ENCODE measurements at places on chromosomes 16 and 17. TPM values are rescaled to one million over a fixed set of nuclear protein-coding genes. Genes with fewer than 3 reads are reported as not detected.

Gene TBC1D3L
- total RNA-seq = 6.6 TPM

Gene C1QTNF8
- total RNA-seq = not detected

Gene UBFD1
- 60.1 TPM for total RNA-seq

Gene PRCD
- total RNA-seq = 0.38 TPM

Gene MMP28
- total RNA-seq = not detected

DNA sequence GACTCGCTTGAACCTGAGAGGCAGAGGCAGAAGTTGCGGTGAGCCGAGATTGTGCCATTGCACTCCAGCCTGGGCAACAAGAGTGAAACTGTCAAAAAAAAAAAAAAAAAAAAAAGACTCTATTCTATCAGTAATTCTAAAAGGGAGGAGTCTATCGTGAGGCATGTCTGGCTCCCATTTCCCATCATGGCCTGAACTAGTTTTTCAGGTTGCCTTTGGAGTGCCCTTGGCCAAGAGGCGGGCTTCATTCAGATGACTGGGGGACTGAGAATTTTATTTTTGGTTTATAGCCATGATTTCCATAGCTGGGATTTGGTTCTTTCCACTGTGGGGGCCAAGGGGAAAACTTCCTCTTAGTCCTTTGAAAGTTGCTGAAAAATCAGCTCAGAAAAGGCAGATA is 3.5 kb upstream of the SNX29 start:
- H3K4me3 ChIP-seq = no peak overlapping the region
- H3K27ac ChIP-seq = no peak overlapping the region
- H3K4me1 ChIP-seq = peaks cover 21% of the 10 kb centered on the region
- no peaks in the 10 kb centered on the region for H3K27me3 ChIP-seq
- no peaks in the 10 kb centered on the region for H3K36me3 ChIP-seq

- H3K36me3 ChIP-seq = no peaks in the 10 kb centered on the region
- no peak overlapping the region for H3K4me3 ChIP-seq
- no peak for DNase-seq
- H3K27ac ChIP-seq = no peak overlapping the region
Observed at GRCh38 chr16:3865241-3865640, 15.3 kb downstream of the CREBBP start.

DNA sequence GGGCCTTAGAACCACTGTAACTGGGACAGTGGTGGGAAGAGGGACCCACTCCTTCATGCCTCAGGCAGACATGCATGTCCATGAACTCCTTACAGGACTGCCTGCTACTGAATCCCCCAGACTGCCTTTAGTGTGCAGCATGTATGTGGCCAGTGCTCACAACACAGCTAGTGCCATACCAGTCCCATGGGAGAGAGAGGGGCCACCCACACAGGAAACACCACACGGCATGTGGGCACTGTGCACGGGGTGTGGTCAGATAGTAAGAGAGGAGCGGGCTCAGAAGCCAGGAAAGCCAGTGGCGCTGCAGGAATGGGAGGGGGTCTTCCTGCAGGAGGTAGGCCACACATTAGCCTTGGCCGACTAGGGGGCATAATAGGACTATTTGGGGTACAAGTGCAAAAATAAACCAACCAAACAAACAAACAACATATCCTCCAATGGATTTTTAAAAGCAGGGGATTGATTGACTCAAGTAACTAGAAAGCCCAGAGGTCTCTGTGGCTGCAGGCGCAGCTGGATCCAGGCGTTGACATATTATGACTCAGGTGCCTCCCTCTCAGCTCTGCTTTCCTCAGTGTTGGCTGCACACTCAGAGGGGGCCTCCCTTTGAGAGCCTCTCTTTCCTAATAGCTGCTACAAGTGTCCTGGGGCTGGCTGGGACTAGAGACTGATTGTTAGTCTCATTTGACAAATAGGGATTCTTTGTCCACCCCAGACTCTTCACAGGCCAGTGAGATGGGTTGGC is 104.4 kb downstream of the AMFR start:
- no peak overlapping the region for H3K27ac ChIP-seq
- H3K4me1 ChIP-seq = peaks cover 7% of the 10 kb centered on the region
- DNase-seq = no peak
- H3K36me3 ChIP-seq = no peaks in the 10 kb centered on the region
- no peak overlapping the region for H3K4me3 ChIP-seq
- H3K27me3 ChIP-seq = no peaks in the 10 kb centered on the region

DNA sequence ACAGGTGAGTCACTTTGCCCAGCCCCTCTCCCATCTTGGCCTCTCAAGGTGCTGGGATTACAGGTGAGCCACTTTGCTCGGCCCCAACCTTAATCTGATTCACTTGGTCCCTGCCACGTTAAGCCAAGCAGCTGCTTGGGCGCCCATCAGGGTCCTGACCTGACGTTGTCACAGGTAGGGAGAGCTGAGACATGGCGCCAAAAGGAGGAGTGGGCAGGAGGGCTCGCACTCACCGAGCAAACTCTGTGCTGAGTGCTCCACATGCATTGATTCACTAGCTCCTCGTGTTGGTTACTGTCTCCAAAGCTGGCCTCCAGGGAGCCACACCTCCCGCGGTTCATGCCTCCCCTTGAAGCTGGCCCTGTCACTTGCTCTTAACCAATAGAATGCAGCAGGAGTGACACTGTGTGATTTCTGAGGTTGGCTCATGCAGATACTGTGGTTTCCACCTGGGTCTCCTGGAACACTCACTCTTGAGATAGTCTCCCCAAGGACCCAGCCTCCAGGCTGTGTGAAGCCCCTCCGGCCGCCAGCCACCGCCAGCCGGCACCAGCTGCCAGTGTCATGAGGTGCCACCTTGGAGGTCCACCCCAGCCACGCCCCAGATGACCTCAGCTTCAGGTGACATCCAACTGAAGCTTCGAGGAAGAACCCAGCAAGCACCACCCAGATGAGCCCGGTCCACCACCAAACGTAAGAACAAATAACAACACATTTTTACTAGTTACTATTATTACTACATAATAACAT is 223.0 kb downstream of the GSG1L start:
- no peak overlapping the region for H3K4me3 ChIP-seq
- no peak for DNase-seq
- no peaks in the 10 kb centered on the region for H3K27me3 ChIP-seq
- H3K27ac ChIP-seq = no peak overlapping the region
- H3K36me3 ChIP-seq = no peaks in the 10 kb centered on the region
- H3K4me1 ChIP-seq = no peaks in the 10 kb centered on the region

DNA sequence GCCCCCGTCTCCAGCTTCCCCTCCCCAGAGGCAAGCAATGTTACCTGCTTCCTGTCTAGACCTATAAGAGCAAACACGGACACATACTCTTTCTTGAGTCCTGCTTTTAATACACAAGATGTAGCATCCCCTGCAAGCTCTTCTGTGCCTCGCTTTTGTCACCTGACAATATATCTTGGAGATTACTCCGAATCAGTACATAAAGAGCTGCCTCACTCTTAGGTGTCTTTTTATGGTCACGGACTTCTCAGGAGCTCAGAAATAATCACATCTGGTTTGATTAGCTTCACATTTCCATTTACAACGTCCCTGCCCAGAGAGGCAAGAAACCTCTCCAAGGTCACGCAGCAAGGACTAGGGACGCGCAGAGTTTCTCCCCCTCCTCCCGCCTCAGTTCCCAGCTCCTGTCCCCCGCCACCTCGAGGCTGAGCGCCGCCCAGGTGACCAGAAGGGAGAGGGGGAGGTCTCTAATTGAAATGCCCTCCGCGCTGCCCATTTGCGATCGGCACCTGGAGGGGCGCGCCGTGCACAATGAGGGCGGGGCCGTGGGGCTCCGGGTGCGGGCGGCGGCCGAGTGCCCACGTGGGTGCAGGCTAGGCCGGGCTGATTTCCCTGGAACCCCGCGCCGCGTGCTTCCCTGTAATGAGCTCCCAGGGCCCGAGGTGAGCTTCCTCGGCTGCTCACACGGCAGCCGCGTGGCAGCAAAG is 13.8 kb upstream of the SEZ6 start:
- H3K27me3 ChIP-seq = peaks cover 19% of the 10 kb centered on the region
- DNase-seq = no peak
- peaks cover 5% of the 10 kb centered on the region for H3K4me1 ChIP-seq
- H3K27ac ChIP-seq = no peak overlapping the region
- H3K4me3 ChIP-seq = no peak overlapping the region

GRCh38 chr17:623121-623520 is 91.5 kb downstream of the VPS53 start:
- no peak for DNase-seq
- no peaks in the 10 kb centered on the region for H3K4me1 ChIP-seq
- no peak overlapping the region for H3K4me3 ChIP-seq
- H3K36me3 ChIP-seq = peaks cover 16% of the 10 kb centered on the region

GRCh38 chr17:78172249-78173051 is 4.1 kb downstream of the SYNGR2 start:
- no peak for DNase-seq
- no peaks in the 10 kb centered on the region for H3K27me3 ChIP-seq
- H3K4me1 ChIP-seq = peaks cover 52% of the 10 kb centered on the region
- H3K27ac ChIP-seq = no peak overlapping the region
- H3K36me3 ChIP-seq = no peaks in the 10 kb centered on the region

GRCh38 chr17:51015145-51015558 is 105.5 kb downstream of the SPAG9 start:
- H3K27ac ChIP-seq = no peak overlapping the region
- no peak overlapping the region for H3K4me3 ChIP-seq
- H3K36me3 ChIP-seq = peaks cover 12% of the 10 kb centered on the region
- H3K4me1 ChIP-seq = no peaks in the 10 kb centered on the region
- no peaks in the 10 kb centered on the region for H3K27me3 ChIP-seq

GRCh38 chr17:66507103-66507923 is 204.9 kb downstream of the PRKCA start:
- H3K4me1 ChIP-seq = peaks cover 34% of the 10 kb centered on the region
- H3K27me3 ChIP-seq = no peaks in the 10 kb centered on the region
- no peaks in the 10 kb centered on the region for H3K36me3 ChIP-seq
- DNase-seq = no peak
- H3K27ac ChIP-seq = peak overlapping the region; percentile 43

- H3K36me3 ChIP-seq = no peaks in the 10 kb centered on the region
- H3K4me1 ChIP-seq = no peaks in the 10 kb centered on the region
- no peaks in the 10 kb centered on the region for H3K27me3 ChIP-seq
- no peak for DNase-seq
- H3K4me3 ChIP-seq = no peak overlapping the region
- H3K27ac ChIP-seq = no peak overlapping the region
Observed at GRCh38 chr16:6281994-6282393, 1050.7 kb upstream of the RBFOX1 start.

- no peaks in the 10 kb centered on the region for H3K27me3 ChIP-seq
- H3K36me3 ChIP-seq = no peaks in the 10 kb centered on the region
- no peak overlapping the region for H3K27ac ChIP-seq
Observed at GRCh38 chr17:6052926-6053325, 17.3 kb upstream of the WSCD1 start.

- H3K27ac ChIP-seq = peak overlapping the region; percentile 21
- H3K4me3 ChIP-seq = peak overlapping the region; percentile 21
- DNase-seq = peak; percentile 78
Observed at GRCh38 chr16:84754353-84754856, 54.6 kb downstream of the USP10 start.

GRCh38 chr16:80716564-80717139 is 87.7 kb downstream of the CDYL2 start:
- no peak overlapping the region for H3K27ac ChIP-seq
- H3K27me3 ChIP-seq = no peaks in the 10 kb centered on the region
- H3K36me3 ChIP-seq = no peaks in the 10 kb centered on the region
- H3K4me3 ChIP-seq = no peak overlapping the region

GRCh38 chr17:72600934-72601333 is 480.1 kb downstream of the SOX9 start:
- H3K4me1 ChIP-seq = no peaks in the 10 kb centered on the region
- no peak overlapping the region for H3K4me3 ChIP-seq
- no peaks in the 10 kb centered on the region for H3K36me3 ChIP-seq
- no peak for DNase-seq
- no peak overlapping the region for H3K27ac ChIP-seq
- no peaks in the 10 kb centered on the region for H3K27me3 ChIP-seq

GRCh38 chr17:50469208-50469605 is 527 bp upstream of the CHAD start:
- H3K4me3 ChIP-seq = no peak overlapping the region
- DNase-seq = no peak
- peaks cover 11% of the 10 kb centered on the region for H3K27me3 ChIP-seq
- no peaks in the 10 kb centered on the region for H3K36me3 ChIP-seq
- no peaks in the 10 kb centered on the region for H3K4me1 ChIP-seq
- H3K27ac ChIP-seq = no peak overlapping the region

GRCh38 chr16:27805828-27806351 is 255.9 kb downstream of the KATNIP start:
- H3K4me3 ChIP-seq = no peak overlapping the region
- no peak overlapping the region for H3K27ac ChIP-seq
- H3K36me3 ChIP-seq = no peaks in the 10 kb centered on the region
- no peaks in the 10 kb centered on the region for H3K4me1 ChIP-seq
- H3K27me3 ChIP-seq = no peaks in the 10 kb centered on the region
- no peak for DNase-seq

DNA sequence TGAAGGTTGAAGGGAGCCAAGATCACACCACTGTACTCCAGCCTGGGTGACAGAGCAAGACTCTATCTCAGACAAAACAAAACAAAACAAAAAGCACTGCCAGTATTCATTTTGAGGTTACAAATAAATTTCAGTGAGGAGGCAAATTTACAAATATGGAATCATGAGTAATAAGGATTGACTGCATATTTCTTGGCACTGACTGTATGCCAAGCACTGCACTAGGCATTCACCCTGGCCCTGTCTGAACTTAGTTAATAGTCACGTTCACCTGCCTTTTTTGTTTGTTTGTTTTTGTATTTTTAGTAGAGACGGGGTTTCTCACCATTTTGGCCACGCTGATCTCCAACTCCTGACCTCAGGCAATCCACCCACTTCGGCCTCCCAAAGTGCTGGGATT is 5.1 kb downstream of the LDAF1 start:
- peaks cover 11% of the 10 kb centered on the region for H3K4me1 ChIP-seq
- H3K27me3 ChIP-seq = no peaks in the 10 kb centered on the region
- H3K36me3 ChIP-seq = no peaks in the 10 kb centered on the region
- H3K27ac ChIP-seq = no peak overlapping the region

Data from CD8-positive, alpha-beta memory T cell (primary cell).